ENCODE measurements at places on chromosomes 11 and 22.

DNA sequence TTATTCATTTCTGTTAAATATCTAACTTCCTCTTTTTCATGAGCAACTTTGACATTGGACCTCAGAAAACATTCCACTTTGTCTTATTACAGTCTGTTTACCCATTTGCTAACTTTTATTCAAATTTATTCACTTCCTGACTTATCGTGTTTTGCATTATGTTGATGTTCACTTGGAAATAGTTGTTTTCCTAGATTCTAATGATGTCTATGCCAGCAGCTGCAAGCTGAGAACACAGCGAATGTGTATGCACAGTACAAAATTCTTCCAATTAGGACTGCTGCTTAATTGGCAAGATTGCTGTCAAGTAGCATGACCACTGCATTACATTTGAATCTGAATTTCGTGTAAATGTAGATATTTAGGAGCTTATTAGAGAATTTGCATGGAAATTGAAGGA lies 61.5 kb upstream of the GRIA4 start:
- DNase-seq = no peak

DNA sequence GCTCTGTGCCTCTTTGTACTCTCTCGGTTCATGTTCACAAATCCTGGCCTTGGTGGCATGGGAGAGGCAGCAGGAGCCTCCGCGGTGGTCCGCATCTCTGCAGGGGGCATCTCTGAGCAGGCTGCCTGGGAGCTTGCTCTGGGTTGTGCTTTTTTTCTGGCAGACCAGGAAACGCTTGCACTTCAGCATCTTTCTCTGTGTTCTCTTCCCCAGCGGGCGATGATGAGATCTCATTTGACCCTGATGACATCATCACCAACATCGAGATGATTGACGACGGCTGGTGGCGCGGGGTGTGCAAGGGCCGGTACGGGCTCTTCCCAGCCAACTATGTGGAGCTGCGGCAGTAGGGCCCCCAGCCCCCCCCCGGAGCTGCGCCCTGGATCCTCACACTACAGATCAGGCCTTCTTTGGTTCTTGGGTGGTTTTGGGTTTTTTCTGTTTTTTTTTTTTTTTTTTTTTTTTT lies 36.5 kb downstream of the CTTN start:
- DNase-seq = no peak

- no peak for DNase-seq
Observed at GRCh38 chr22:23397613-23398567, 182.2 kb downstream of the IGLL1 start.

DNA sequence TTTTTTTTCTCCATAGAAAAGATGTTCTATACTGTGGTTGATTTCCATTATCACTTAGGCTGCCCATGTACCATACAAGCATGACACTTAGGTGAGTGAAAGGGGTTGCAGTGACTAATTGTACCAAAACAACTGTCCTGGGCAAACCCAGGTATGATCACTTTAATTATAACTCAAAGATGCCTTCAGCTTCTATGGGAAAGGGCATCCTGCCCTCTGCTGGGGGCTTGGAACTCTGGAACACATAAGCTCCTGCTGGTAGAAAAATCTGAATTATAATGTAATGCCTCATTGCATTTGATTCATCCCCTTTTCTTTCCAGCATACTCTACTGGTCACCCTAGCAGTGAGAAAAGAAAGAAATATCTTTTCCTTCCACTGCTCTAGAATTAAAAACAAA lies 206.3 kb downstream of the DDX10 start:
- DNase-seq = peak; percentile 41

- no peak for DNase-seq
Observed at GRCh38 chr11:94638902-94639373, 71.8 kb downstream of the PIWIL4 start.

- DNase-seq = no peak
Observed at GRCh38 chr11:10268746-10269488, 25.1 kb downstream of the SBF2 start.

DNA sequence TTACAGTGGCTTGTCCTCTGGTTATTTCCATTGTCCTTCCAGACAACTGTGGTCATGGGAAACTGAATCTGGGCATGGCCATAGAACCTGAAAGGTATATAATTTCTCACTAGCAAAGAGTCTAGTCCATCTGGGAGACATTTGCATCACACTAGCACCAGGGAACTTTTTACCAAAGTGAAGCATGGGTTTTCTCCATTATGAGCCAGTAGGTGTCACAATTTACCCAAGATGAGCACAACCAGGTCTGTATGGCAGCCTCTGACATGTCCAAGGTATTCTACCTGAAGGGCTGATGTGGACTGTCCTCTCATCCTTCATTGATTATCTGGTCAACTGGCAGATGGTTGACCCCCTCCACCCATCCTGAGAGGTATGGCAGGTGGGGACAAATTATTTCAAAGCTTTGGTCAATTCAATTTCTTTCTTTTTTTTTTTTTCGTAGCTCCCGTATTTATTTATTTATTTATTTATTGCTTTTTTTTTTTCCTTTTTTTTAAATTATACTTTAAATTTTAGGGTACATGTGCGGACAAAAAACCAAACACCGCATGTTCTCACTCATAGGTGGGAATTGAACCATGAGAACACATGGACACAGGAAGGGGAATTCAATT lies 425.9 kb downstream of the TMEM135 start:
- DNase-seq = peak; percentile 66

DNA sequence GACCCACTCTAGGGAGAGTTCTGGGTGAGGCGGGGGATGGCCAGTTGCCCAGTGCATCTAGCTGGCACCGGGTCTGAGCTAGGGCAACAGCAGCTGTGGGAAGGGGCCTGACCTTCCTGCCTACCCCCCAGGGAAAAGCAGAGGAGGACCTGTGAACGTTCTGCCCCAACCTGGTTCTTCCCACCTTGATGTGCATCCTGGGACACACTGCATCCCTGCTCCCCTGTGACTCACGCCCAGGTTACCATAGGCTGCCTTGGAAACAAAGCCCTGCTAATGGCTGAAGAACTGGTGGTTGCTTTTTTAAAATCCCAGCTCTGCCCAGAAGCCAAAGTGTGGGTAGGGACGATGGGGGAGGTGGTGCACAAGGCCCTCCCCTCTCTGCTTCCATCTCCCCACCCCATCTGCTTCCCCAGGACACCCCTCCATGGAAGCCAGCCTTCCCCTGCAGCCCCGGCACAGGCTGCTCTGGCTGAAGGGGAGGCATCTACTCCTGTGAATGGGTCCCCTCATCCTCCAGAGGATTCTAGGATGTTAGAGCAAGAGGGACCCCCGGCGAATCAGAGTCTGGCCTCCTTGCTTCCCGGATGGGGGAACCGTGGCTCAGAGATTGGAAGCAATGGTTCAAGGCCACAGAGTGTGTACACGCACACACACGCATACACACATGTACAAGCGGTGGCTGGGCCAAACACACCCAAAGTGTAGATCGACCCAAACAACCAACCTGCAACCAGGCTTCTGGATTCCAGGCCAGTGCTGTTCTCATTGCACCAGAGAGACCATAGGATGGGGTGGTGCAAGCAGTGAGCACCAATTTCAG lies 7.6 kb upstream of the C11orf96 start:
- no peak for DNase-seq

DNA sequence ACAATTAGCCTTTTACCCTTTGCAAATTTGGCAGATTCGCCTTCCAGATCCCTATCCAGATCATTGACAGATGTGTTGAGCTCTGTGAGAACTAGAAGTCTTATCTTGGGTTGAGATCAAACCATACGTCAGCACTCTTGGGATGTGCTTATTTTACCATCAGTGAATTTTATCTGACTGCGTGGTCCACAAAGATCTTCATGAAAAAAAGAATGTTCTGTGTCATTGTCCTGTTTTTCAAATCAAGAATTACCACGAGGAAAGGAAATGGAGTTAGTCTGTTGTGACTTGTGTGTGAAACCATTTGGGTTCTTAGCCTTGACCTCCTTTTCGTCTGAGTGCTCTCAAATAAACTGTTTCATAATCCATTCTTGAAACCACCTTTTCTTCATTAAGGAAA lies 86.2 kb upstream of the SORL1-AS1 start:
- DNase-seq = no peak

- DNase-seq = no peak
Observed at GRCh38 chr22:22452996-22453686, 55.4 kb downstream of the ZNF280B start.

DNA sequence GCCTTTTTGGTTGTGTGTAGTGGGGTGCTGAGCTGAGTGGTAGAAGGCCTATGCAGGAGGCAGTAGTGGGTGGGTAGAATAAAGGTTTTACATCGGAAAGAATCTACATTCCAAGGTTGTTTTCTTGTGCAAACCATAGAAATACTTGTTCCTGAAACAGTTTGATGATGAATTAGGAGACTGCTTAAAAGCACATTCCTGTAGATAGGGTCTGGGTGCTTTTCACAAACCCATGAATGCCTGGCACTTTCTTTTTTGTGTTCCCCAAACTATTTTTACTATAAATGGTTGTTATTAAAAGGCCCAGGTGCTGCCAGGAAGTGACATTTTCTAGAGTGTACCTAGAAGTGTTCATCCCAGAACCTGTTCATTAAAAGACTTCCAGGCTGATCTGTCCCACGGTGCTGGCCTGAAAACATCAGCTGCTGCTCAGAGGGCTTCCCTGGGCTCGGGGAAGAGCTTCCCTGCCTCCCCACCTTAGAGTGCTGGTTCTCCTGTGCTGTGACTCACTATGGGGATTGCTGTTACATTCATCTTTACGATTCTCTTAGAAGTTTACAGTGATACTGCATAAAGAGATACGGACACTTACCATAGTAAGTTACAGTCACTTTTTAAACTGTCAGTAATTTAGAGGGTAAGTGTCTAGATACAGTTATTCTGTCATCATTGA lies 27.9 kb downstream of the PPFIA1 start:
- no peak for DNase-seq

DNA sequence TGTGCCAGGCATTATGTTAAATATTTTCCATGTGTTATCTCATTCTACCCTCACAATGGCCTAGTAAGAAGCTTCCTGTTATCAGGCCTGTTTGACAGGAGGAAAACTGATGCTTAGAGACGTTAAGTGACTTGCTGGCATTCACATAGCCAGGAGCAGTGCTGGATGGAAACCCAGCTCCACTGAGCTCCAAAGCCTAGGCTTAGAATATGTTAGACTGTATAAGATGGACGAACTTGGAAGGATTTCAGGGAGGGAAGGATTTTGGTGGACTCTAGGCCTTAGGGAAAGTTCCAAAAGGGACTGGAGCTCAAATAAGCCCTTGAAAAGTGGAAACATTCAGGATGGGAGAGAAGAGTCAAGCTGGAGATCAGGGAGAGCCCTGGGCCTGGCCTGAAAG lies 2.1 kb downstream of the CD44 start:
- no peak for DNase-seq

DNA sequence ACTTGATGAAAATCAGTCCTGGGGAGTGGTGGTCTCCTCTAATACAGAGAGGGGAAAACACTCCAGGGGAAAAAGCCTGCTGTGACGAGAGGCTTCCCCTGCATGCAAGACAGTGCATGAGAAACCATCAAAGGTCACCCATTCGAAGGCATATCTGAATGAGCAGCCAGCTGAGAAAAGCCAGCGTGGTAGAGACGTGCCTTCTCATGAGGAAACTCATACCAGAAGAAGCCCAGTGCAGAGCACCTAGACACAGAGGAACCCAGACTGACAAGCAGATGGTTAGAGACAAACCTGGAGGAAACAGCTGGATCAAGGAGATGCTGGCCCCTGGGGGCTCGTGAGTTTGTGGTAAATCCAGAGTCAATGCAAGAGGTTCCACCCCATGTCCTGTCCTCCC lies 534.8 kb downstream of the BRD1 start:
- DNase-seq = no peak

DNA sequence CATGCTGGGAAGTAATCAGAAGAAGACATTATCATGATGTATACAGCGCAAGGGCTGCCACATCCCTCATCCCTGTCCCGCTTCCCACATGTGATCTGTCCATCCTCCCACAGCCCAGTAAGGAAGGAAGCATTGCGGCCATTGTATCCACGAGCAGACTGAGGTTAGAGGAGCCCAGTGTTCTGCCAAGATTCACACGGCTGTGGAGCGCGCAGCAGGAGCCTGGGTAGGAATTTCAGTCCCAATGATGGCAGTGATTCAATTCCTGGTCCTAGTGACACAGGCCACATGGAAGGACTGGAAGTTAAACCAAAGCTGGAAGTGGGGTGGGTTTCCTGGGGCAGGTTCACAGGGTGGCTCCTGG lies 89.2 kb downstream of the RTL6 start:
- no peak for DNase-seq

- DNase-seq = peak; percentile 74
Observed at GRCh38 chr11:20207781-20208621, 47.7 kb upstream of the DBX1 start.

DNA sequence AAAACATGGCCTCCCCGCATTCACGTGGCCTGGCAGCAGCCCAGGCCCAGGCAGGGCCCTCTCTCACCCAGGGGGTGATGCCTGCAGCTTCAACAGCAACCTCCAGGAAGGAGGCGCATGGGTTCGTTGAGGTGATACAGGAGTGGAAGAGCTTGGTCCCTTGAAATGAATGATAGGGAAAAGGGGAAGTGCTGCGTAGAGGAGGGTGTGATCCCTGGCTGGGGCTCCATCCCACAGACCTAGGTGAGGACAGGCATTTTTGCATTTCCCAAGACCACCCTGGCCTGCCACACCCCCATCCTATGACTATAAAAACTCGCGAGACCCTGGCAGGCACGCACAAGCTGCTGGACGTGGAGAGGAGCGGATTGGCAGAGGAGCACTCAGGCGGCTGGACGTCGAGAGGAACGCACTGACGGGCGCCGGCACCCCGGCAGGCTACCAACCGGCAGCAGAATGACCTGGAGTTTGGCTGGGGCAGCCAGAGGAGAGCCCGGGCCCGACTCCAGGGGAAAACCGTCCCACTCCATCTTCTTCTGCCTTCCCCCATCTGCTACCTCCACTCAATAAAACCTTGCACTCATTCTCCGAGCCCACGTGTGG lies 32.6 kb downstream of the RTN4R start:
- DNase-seq = no peak

DNA sequence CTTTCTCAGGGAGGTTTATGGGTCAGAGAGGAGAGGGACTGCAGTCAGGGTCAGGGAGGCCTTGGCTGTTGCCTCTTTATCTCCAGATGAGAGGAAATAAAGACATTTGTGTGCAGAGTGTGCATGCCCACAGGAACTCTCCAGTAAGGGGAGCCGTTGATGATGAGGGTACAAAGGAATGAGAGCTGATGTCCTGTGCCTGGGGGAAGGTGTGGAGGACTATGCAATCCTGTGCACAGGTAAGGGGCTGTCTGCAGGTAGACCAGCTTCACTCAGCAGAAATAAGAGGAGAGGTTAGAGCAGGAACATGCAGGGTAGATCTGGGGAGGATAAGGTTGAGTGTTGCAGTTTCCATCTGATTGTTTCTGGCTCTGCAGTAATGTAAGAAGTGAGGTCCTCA lies 132.6 kb downstream of the NTM start:
- DNase-seq = no peak
